Stimulated activated CD8-positive, alpha-beta memory T cell treated with anti-CD3 and anti-CD28 coated beads, Interleukin-15, amount 100 ng/mL, for 24 hours (primary cell): ENCODE measurements at places on chromosomes 11 and 22.

- no peak for DNase-seq
Observed at GRCh38 chr22:40237241-40237640, 59.5 kb downstream of the TNRC6B start.

GRCh38 chr11:131817687-131818188 is 447.3 kb downstream of the NTM start:
- DNase-seq, result no peak

DNA sequence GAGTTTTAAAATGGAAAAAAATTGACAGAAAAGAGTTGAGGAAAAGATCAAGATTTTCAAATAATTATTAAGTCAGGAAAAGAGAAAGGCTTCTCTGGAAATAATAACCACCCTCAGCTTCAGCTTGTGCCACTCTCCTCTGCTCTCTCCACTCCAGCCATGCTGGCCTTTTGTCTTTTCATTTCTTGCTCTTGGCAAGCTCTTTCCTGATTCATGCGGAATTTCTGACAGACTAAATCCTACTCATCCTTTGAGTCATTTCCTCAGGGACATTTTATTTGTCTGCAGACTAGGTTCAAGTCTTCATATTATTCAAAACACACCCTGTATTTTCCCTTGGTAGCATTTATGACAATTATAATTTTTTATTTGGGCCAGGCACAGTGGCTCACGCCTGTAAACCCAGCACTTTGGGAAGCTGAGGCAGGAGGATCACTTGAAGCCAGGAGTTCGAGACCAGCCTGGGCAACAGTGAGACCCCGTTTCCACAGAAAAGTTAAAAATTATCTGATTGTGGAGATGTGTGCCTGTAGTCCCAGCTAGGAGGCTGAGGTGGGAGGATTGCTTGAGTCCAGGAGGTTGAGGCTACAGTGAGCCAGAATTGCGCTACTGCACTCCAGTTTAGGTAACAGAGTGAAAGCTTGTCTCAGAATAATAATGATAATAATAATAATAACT is 7.8 kb upstream of the P4HA3 start:
- DNase-seq, result no peak

DNA sequence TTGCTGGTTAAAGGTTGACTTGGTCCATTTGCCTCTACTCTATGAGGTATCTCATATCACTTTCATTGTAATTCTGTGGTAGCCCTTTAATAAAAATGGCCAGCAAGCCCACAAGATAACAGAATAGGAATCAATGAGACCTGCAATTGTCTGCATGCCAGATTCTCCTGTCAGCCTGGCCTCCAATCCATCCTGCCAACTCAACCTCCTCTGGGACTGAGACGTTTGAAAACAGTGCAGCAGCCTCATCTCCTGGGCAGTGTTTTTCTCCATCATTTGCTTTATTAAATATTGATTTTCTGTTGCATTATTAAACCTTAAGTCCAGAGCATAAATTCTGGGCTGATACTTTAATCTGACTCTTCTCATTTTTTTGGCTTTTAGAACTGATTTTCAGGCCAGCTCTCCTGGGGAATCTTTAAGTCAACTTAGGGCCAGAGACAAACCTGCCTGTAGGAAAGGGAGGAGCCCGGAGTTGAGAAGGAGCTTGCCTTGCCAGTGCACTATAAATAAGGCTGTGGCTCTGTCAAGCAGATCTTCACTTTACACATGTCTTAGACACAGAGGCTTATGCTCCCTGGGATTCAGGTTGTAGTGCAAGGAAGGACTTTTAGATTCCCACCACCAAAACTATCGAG is 798.0 kb downstream of the NTM start:
- DNase-seq, result no peak

DNA sequence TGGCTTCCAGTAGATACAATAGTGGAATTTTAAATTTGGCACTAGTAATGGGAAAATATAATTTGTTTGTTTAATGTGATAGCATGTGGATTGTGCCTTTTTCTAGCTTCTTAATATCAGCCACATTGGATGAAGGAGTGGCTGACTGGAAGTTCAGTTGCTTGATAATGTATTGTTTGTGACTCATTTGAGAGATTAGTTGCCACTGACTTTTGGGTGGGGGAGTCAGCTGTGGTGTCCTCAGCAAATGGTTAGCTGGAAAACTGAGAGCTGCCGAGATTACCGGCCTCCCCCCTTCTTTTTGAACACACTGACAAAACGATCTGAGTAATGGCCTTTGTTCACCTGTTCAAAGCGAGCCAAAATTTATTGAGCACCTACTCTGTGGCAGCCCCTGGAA is 5.5 kb downstream of the JAM3 start:
- DNase-seq, result no peak

GRCh38 chr11:77046060-77046501 is 11.9 kb downstream of the B3GNT6 start:
- no peak for DNase-seq

DNA sequence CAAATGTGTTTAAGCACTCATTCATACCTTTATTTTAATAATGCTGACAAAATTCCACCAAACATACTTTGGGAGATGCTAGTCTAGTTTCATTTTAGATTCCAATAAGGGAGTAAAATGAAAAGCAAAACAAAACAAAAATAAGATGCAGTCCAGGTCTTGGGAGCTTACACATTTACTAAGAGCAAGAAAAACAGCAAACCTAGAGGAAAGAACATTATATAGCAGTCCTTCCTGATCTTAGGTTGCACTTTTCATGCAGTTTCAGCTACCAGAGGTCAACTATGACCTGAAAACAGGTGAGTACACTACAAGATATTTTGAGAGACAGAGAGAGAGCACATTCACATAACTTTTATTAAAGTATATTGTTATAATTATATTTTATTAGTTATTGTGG is 1100.9 kb downstream of the DLG2 start:
- DNase-seq, result no peak

DNA sequence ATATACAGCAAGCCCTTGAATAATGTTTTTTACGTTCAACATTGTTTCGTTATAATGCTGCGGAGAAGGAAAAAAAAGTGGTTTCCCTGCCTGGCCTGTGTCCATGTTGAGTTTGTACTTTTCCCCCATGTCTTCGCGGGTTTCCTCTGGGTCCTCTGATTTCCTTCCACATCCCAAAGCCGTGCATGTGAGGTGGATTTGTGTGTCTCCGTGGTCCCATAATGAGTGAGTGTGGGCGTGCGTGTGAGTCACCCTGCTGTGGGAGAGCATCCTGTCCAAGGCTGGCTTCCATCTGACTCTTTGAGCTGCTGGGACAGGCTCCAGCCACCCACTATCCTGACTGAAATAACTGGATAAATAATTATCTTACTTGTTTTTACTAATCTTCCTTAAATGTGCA is 29.6 kb upstream of the SNX19 start:
- no peak for DNase-seq
